ENCODE measurements at places on chromosomes 12 and 14.
A peak's percentile ranks its signal among the peaks of the same experiment; 100 is the strongest.

DNA sequence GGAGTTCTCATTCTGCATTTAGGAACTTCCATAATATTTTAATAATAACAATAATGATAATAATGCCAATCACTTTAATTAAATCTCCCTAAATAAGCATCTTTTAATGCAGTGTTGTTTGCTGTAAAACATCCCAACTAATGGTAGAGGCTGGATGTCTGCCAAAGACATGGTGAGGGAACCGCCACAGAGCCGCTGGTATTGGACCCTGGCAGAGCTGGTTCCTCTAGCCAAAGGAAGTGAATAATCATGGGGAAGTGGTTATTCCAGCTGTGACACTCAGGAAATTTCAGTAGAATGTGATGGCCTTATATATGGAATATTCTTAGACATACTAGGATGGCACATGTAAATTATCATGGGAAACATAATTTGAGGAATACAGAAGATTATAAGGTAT, 483.3 kb downstream of the ZFP36L1 start:
- DNase-seq, result no peak

GRCh38 chr12:57632073-57632957, 686 bp downstream of the B4GALNT1 start:
- peak; percentile 21 for DNase-seq

- DNase-seq, result peak; percentile 63
Observed at GRCh38 chr14:68795597-68796417, 2.9 kb upstream of the ZFP36L1 start.

- no peak for DNase-seq
Observed at GRCh38 chr12:79782172-79782900, 91.6 kb upstream of the PAWR start.

DNA sequence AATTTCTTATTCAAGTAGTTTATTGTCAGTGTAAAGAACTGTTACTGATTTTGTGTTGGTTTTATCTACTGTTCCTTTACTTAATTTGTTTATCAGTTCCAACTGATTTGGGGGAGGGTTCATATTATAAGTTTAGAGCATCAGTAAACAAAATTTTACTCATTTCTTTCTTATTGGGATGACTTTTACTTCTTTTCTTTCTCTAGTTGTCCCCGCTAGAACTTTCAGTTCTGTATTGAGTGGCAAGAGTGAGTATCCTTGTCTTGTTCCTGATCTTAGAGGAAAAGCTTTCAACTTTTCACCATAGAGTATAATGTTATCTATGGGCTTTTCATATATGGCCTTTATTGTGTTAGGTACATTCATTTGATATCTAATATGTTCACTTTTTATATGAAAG, 584.1 kb downstream of the LRFN5 start:
- DNase-seq, result no peak

GRCh38 chr14:85106506-85106905, 423.4 kb upstream of the FLRT2 start:
- no peak for DNase-seq

- no peak for DNase-seq
Observed at GRCh38 chr14:37550511-37550910, 44.5 kb downstream of the FOXA1 start.

DNA sequence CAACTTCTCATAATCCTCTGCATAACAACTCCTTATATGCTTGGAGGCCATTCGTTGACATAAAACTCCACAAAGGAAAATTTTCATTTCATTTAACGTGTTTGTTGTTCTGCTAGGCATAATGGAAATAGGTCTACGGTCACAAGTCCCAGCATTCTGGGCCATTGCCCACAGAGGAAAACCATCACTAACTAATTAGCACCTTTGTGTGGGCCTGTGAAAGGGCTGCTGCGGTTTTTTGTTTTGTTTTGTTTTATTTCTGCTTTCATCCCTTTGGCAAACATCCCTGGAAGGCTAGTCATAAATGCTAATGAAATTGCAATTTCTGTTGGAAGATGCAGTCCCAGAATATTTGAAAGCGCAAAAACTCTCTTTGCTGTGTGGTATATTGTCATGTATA, 180.3 kb downstream of the RMST start:
- DNase-seq, result no peak

DNA sequence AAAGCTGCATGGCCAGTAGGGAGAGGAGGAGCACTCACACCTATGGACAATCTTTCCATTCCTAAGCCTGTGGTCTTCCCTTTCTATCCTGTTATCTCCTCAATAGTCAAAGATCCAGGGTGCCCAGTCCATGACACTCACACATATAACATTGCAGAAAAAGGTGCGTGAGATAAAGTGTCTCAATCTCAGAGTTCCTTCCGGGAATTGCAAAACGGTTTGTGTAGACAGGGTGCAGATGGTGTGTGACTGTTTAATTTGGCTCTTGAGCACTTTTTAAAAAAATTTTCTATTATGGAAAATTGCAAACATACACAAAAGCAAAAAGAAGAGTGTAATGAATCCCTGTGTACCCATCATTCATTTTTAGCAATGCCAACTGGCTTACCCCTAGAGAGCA, 1493.6 kb downstream of the AACS start:
- no peak for DNase-seq

DNA sequence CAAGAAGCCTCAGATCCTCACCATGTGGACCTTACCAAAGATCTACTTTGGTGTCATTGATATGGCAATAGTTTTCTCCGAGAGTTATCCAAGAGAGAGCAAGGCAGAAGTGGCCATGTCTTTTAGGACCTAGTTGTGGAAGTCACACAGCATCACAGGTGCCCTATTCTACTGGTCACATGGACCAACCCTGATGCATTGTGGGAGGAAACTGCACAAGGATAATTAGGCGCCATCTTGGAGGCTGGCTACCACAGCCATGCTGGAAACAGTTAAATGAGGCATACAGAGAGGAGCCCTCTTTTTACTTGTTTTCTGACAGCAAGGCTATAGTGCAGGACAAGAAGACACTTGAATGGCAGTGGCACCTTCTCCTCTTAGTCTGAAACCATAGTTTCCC, 49.8 kb downstream of the GNS start:
- DNase-seq, result no peak

GRCh38 chr12:103848917-103849491, 8.0 kb upstream of the NT5DC3 start:
- DNase-seq, result no peak

DNA sequence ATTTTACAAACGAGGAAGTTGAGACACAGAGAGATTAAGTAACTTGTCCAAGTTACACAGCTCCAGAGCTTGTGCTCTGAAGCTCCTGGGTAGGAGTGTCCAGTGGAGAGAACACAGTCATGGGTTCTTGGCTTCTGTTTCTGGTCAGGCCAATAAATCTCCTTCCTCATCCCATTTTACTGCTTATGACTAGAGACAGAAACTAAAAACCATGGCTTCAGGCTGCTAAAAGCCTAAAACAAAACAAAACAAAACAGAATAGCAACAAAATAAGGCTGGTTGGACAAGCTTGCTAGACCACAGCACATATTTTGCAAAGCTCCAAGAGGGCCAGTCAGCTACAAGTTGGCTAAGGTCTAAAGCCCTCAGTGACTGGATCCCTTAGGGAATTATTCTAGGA, 49.8 kb downstream of the PTGER2 start:
- no peak for DNase-seq

DNA sequence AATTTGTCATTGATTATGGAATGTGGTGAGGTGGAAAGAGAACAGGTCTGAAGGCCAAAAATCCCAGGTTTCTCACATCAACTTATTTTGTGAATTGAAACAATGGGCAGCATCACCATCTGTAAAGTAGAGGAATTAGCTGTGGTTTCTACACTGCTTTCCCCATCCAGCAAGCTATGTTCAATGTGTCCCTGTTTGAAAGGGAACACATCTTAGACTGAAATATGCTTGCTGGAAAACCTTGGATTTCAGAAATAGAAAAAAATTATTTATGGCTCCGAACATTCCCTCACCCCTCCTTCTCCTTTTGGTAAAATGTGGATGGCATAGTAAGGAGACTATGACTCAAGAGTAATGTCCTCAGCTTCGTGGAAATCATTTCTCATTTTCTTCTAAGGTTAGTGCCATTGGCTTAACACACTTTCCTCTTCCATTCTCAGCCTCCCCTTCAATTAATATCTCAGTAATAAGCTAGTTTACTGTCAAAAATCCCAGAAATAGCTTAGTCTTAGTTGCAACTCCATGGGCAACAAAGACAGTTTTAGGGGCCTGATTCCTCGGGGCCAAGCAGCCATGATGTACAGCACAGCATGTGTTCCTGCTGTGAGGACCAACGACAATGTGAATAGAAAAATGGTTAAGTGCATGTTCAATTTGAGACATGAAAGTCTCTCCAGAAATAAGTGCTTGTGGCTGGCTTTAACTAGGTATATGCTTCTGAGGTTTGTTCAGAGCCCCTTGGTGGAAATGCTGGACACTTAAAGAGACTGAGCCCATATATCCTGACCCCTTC, 205.8 kb upstream of the SLC38A2 start:
- DNase-seq, result no peak

DNA sequence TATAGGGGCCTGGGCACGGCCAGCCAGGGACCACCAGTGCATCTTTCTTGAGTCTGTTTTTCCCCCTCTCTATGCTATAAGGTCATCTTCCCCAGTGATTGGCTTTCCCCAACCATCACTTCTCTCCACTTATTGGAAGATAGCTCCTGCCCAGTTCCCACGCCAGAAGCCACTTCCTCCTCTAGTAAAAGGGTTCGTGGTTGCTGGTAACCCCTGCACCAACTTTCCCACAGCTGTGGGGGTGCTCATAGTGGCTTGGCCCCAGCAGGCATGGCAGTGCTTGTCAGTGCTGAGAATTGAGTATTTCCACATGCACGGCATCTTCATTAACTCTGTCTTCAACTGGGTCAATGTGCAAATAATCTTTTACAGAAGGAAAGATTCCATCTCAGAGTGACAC, 215.4 kb downstream of the FOXN3 start:
- DNase-seq, result no peak

DNA sequence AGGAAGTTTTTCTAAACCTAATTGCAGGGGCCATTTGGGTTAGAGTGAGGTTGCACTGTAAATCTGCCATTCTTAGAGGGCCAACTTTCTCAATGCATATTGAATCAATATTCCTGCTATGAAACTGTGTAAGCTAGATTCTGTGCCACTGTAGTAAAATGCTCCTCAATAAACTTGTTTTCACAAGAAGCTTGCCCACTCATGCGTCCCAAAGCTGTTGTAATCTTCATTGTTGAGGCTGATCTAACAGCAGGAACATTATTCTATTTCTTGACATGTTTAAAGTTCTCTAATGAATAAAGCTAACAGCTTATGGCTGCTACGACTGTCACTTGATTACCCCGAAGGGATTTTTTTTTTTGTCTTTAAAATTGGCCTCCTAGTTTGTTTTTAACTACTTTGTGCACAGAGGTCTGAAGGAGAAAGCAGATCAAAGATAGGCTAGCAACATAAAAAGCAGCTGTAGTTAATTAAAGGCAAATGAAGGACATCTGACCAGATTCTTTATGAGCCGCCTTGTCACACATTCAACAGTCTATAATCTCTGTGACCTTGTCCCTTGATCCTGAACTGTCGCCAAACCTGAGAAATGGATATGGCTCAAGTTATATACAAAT, 243.7 kb downstream of the PAX9 start:
- DNase-seq, result no peak

DNA sequence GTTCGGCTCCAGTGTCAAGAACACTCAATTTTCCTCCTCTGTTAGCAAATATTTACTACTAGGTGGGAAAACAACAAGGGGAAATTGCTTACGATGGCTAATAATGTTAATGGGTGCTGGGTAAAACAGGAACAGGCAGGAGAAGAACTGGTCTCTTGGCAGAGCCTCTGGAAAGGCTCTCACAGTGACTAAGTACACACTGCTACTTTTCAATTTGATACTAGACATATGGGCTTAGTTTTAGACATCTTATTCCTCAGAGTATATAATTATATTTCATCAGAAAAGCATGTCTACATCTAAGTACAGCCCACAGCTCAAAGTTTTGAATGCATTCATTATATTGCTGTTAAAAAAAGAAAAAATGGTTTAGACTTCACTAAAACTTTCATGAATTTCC, 65.4 kb upstream of the SAV1 start:
- no peak for DNase-seq

GRCh38 chr14:63555572-63555971, 12.4 kb upstream of the PPP2R5E start:
- no peak for DNase-seq

DNA sequence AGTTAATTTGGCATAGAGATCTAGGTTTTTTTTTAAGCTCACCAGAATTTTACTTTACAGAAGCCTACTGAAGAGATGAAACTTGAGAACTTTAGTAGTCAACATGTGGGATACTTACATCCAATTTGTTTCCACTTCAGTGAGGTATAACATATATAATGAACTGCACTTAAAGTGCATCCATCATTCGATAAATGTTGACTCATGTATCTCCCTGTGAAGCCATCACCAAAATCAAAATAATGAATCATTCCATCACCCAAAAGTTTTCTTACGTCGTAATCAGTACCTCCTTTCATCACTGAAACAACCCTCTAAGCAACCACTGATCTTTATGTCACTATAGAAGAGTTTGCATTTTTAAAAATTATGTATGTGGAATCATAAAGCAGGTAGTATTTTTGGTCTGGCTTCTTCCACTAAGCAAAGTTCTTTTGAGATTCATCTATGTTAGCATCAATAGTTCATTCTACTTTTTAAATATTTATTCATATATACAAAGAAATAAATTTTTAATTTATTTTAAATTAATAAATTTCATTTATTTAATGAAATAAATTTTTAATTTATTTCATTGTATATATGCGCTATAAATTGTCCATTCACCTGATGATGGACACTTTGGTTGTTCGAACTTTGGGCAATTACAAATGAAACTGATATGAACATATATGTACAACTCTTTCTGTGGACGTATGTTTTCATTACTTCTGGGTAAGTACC, 2.0 kb upstream of the CPNE8 start:
- no peak for DNase-seq

GRCh38 chr12:106088811-106089485, 49.8 kb downstream of the NUAK1 start:
- DNase-seq, result no peak

DNA sequence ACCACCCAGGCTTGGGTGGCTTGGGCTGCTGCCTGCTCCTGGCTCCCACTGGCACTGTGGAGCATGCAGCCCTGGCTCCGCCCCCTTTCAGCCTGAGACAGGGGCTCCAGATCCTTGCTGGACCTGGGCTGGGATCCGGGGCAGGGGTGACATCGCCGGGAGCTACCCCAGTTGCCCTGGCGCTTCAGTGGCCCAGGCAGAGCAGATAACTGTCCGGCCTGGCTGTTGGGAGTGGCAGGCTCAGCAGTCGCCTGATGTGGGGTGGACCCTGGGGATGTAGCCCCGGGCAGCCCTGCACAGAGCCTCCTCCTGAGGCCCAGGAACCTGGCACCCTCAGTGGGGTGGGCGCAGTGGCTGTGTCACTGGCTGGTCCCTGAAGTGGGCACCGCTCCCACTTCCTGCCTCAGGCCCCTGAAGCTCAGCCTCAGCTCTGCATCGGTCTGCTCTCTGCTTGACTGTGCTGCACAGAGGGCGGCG, 57.9 kb downstream of the FUT8 start:
- no peak for DNase-seq
